ENCODE measurements at places on chromosomes 6 and 20.

GRCh38 chr6:110352563-110353262, 5.4 kb downstream of the METTL24 start:
- DNase-seq = no peak

GRCh38 chr6:35411066-35411465, 41.1 kb upstream of the FANCE start:
- DNase-seq = no peak

DNA sequence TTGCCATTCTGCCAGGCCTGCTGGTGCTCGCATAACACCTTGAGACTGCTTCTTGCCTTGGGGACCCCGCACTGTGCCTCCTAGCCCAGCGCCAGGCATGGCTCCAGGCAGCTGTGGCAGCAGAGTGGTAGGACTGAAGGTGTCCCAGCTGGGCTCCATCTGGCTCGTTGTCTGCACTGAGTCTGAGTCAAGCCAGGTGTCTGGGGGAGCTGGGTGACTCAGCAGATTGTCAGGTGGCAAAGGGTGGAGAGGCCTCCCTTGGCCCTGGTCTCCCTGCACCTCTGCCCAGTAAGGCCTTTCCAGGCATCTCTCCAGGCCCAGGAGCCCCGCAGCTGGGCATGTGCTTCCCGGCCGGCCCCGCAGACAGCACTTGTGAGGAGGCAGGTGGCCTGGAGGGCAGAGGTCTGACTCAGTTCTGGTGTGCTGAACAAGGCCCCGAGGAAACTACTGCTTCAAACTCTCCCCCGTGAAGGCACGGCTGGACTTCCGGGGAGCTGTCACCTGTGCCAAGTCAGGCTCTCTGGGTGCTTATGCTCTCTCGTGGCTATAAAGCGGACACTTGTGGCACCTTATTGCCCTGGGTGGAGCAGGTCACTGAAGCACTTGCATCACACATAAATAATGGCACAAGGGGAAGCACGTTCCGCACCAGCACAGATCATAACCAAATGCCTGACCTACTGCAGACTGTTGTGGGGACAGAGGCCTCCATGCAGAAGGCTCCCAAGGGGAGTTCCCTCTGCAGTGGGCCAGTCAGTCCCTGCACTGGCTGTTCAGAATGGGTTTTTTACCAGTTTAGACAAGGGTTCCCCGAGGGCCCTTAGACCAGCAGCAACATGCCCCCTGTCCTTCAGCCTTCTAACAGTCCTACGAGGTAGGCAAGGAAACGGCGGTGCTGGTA, 27.5 kb downstream of the FOXC1 start:
- peak; percentile 82 for DNase-seq

- peak; percentile 77 for DNase-seq
These were observed 338.7 kb downstream of the HTR1B start for GRCh38 chr6:77124604-77125003.

DNA sequence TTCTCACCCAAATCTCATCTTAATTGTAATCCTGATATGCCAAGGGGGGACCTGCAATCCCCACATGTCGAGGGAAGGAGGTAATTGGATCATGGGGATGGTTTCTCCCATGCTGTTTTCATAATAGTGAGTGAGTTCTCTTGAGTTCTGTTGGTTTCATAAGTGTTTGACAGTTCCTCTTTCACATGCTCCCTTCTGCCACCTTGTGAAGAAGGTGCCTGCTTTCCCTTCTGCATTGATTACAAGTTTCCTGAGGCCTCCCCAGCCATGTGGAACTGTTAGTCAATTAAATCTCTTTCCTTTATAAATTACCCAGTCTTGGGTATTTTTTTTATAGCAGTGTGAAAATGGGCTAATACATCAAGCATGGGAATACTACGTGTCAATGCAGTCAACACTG, 925.0 kb upstream of the MAN1A1 start:
- no peak for DNase-seq

DNA sequence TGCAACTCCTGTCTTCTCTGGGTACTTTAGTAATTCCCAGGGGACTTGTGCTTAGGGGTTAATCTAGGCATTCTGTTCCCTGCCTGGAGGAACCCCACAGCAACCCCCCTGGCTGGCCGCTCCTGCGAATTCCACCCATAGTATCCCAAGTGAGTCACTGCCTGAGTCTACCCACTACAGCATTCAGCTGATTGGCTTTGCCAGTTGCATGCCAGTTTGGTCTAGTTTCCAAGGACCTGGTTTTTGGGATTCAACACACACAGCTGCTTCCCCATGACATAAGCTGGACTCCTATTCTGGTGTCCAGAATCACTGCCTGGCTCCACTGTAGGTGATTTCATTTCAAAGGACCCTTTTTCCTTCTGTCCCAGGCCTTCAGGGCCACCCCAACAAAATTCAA, 40.3 kb downstream of the PLCG1 start:
- peak; percentile 96 for DNase-seq

DNA sequence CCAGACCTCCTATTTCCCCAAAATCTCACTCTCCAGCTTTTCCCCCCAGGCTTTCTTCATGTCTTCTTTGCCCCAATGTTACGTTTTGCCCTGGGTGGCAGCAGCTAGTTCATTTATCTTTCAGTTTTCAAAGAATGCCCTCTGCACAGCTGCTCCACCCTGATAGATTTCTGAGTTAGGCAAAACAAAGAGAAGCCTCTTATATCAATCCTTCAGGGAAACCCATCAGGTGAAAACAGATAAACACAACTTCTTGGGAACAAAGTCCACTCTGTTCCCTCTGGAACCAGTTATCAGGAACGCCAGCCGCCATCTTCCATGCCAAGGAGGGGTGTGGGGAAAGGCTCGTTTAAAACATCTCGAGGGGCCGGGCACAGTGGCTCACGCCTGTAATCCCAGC, 34.0 kb downstream of the ZBTB9 start:
- no peak for DNase-seq

GRCh38 chr6:52161689-52162438, 24.3 kb upstream of the IL17A start:
- DNase-seq = no peak

GRCh38 chr6:21612067-21612745, 18.7 kb downstream of the SOX4 start:
- DNase-seq = no peak

DNA sequence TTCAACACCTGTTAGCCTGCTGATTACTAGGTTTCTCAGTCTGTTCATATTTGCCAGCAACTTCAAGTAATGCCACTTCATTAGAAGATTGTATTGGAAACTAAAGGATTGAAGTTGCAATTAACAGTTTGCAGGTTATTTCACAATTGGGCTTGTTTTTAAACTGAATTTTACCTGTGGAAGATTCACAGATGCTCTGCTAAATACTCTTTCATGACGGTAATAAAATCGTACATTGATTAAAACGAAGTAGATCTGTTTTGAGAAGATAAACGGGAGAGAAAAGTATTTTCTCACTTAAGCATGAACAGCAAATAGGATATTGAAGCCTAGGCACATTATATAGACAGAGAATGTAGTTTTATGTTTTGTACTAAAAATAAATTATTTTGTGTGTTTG, 1.6 kb downstream of the RNF182 start:
- DNase-seq = no peak

- DNase-seq = no peak
These were observed 967 bp downstream of the KIAA0408 start for GRCh38 chr6:127458222-127458621.

- DNase-seq = peak; percentile 89
These were observed 607.3 kb upstream of the CITED2 start for GRCh38 chr6:139981768-139982181.

DNA sequence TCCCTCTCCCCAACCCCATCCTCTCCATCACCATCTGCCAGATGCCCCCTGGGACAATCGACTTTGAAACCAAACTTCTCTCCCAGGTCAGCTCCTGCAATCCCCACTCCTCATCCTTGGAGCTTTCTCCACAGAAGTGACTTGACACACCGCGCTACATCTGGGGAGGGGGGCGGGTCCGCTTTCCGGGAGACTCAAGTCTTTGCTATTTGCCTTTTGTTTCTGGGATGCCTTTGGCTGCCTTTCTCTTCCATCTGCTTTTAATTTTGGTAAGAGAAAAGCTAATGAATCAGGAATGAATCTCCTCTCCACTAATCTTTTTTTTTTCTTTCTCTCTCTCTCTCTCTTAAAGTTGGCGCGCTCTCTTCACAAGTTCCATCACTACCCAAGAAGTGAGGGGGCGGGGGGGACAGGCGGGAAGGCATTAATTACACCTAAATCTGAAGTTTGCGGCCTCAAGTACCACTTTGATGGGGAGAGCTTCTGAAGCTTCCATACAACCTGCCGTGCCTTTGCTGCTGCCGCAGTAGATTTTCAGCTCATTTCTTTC, 664 bp upstream of the TPBG start:
- peak; percentile 65 for DNase-seq

DNA sequence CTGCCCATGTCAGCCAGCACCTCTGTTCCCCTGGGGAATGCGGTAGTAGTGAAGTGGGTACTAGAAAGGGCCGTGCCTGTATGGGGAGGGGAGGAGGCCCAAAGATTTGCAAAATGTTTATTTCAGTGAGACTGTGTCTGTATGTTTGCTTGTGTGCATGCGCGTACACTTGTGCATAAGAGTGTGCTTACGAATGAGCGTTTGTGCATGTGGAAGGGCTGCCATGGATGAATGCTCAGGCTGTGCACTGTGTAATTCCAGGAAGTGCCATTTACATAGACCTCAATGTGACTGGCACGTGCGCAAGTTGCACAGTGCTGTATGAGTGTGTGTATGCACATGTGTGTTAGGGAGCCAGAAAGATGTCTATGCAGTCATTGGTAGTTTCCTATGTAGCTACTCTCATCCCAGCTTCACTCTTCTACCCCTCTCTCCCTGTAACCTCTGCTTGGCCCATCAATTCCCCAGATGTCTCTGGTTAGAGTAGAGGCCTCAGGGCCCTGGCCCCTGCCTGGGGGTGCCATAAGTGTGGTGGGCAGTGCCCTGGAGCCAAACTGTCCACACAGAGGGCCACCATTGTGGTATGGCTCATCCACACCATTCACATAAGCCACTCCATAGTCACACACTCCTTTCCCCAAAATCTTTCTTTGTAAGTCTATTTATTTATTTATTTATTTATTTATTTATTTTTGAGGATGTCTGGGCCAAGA, 26.8 kb upstream of the SLC22A7 start:
- no peak for DNase-seq

DNA sequence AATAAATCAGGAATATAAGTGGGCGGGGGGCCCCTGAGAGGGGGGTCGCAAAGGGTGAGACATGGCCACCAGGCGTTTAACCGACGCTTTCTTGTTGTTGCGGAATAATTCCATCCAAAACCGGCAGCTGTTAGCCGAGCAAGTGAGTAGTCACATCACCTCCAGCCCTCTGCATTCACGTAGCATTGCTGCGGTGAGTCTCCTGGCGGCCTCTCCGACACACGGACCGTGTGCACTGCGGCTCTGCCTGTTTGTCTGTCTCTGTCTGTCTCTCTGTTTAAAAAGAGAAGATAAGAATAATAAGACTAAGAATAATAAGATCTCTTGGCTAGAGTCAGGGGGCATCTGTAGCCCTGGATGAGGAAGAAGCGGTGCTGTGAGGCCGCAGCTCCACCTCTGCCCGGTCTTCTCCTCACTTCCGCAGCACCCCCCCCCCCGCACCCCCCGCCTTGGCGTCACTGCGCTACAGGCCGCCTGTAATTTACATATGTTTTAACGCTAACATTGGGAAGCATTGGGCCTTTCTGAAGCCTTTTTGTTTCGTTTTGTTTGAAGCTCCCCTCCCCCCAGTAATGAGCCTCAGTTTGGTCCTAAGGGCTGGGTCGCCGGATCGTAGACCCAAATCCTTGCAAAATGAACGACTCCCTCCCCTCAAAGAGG, 993 bp downstream of the STX16 start:
- peak; percentile 89 for DNase-seq

- DNase-seq = no peak
These were observed 425.5 kb downstream of the TBC1D32 start for GRCh38 chr6:120908767-120909166.

- DNase-seq = peak; percentile 70
These were observed 51.9 kb downstream of the HIVEP2 start for GRCh38 chr6:142893088-142893487.
